ENCODE measurements at places on chromosomes 3 and 15.

GRCh38 chr15:70763120-70763949, at the start of gene UACA:
TSS of gene UACA (minus strand) at chr15:70763558. CDS start at chr15:70763407, 151 bp downstream.
- DNase-seq, result peak; percentile 85

- DNase-seq, result no peak
Measured at GRCh38 chr15:83378921-83379578, 68.1 kb upstream of the SH3GL3 start.

DNA sequence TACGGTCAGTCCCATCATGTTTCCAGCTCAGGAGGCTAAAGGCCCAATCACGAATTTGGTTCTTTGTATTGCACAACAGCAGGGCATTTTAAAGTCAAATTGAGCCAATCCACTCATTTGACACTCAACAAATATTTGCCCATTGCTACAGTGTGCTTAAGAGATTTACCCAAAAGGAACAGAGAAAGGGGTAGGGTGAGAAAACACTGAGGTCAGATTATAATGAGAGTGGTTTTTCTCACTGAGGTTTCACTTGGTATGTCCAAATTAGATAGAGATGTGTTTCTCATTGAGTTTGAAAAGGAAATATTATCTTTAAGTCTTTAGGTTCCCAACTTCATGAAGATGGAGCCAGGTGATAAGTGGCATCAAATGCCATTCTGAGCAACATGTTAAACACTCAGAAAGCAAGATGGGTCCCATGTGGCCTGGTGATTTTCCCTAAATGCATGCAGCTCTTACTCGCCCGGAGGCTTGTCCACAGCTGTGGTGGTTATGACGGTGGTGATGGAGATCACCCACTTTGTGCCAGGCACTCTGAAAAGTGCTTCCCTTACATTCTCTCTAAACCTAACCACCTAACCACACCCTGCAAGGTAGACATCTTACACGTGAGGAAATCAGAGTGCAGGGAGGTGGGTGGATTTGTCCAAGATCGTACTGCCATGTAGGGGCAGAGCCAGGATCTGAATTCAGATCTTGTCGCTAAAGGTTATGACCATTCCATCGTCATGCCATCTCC, 31.2 kb upstream of the USP3 start:
- DNase-seq, result peak; percentile 46

DNA sequence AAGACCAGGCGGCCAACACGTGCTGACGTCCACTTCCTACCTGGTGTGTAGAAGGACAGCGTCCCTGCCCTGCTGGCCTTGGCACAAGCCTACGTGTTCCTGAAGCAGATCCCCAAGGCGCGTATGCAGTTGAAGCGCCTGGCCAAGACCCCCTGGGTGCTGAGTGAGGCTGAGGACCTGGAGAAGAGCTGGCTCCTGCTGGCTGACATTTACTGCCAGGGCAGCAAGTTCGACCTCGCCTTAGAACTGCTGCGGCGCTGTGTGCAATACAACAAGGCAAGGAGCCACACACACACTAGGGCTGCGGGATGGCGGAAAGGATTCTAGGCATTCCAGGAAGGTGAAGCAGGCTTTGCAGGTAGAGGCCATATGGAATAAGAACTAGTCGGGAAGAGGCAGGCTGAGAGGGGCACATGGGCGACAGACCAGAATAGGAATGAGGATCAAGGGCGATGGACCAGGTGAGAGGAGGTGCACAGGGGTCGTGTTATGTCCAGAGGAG, 15.9 kb downstream of the CSRNP1 start:
- DNase-seq, result no peak

- no peak for DNase-seq
Measured at GRCh38 chr3:74897006-74897405, 282.5 kb upstream of the CNTN3 start.

- DNase-seq, result no peak
Measured at GRCh38 chr3:57758686-57759085, 2.6 kb downstream of the SLMAP start.

DNA sequence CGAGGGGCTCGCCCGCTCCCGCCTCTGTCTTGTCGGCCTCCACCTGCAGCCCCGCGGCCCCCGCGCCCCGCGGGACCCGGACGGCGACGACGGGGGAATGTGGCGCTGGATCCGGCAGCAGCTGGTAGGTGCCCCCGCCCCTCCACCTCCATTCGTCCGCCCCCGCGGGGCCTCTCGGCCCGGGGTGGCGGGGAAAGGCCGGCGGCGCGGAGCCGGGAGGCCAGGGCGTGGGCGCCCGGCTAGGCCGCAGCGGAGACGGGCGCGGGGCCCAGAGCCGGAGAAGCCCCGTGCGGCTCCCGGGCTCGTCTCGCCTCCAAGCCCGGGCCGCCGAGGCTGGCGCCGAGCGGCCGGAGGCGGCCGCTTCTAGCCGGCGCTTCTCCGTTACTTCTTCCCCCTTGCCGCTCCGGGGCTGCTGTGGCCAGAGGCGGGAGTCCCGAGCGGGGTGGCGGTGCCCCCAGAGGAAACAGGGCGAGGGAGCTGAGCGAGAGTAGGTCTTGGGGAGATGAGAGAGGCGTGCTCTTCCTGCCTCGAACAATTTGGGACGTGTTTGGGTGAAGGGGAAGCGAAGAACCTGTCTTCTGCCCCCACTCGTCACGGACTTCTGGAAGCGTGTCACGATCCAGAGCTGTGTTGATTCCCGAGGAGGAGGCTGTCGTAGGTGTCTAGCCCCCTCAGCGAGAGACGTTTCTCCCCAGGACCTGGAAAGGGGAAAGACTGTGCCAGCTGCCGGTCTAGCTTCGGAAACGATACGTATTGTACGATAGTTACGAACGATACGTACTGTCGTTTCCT, 555 bp downstream of the ATP11B start:
- peak; percentile 73 for DNase-seq

- no peak for DNase-seq
Measured at GRCh38 chr3:138694287-138695007, 85.9 kb downstream of the FAIM start.

DNA sequence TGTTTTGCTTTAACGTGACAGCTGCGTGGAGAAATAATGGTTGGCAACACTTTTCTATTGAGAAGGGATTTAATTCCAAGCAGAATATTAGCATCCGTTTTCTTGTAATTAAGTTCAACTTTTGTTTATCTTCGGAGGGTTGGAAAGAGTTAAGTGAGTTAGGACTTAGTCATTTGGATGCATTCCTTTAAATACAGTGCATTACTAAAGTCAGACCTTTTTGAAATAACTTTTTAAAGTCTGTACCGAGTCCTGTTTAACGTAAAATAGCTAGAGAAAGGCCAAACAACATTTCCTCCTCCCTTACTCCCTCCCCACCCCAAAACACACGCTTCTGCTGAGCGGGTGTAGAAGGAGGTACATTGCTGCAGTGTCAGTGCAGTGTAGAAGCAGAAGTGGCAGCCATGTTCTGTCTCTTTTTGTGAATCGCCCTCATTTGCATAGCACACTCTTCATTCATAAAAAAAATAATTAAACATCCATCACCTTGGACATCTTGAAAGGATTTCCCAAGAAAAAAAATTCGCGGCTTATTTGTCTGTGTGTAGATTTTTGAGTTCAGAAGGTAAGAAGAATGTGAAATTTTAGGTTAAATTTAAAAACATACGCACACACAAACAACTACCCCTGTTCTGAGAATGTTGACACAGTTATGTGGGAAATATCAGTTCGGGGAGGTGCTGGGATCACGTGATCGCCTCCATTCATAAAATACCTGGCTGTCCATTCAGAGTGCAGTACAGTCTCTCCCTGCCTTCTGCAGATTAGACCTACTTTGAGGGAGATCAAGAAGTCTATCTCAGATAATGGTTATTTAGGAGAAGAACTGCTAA, 1.6 kb downstream of the SPRED1 start:
- DNase-seq, result peak; percentile 50

DNA sequence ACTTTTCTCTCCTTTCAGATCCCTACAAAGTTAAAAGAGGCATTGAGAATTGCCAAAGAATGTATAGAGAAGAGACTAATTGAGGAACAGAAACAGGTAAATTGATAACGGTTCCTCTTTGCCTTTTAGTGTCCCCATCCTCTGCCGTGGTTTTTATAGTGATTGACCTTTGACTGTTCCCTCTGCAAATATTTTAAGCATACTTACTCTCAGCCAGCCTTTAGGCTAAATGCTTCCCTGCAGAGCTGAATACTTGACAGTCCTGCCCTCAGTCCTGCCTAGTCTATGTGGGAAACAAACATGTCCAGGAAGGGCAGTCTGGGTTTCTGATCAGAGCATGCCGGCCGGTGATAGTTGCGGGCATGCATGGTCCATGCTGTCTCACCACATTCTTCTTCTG, 24.7 kb downstream of the PDHB start:
- DNase-seq, result no peak

DNA sequence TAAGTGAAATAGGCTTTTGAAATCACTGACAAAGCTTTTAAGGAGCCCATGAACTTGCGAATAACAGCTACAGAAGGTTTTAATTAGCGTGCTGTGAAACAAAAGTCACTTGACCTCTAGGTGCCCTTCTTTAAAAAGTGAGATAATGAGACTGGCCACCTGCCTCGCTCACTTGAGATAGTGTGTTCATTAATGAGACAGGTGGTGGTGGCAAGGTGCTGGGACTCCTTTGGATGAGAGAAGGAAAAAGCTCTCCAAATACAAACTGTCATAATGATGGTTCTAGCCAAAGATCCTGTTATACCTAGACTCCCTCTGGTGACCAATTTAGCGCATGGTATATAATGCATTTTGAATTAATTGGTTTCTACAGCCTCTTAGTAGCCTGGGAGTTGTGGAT, 22.7 kb upstream of the IREB2 start:
- no peak for DNase-seq

DNA sequence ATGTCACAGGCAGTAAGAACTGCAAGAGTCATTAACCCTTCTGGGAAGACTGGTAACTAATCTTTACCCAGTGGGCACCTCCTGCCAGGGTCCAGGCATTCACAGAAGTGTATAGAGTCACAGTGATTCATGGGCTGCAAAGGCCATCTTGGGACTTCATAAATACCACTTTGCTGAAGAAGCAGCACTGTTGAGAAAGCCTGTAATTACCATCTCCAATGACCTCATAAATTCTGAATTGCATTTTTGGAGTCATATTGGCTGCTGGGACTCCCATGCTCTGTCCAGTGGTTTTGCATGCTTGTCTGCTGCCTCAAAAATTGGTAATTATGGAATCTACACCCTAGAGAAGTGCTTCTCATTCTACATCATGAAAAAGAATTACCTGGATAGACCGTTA, 837.2 kb downstream of the NTRK3 start:
- no peak for DNase-seq

DNA sequence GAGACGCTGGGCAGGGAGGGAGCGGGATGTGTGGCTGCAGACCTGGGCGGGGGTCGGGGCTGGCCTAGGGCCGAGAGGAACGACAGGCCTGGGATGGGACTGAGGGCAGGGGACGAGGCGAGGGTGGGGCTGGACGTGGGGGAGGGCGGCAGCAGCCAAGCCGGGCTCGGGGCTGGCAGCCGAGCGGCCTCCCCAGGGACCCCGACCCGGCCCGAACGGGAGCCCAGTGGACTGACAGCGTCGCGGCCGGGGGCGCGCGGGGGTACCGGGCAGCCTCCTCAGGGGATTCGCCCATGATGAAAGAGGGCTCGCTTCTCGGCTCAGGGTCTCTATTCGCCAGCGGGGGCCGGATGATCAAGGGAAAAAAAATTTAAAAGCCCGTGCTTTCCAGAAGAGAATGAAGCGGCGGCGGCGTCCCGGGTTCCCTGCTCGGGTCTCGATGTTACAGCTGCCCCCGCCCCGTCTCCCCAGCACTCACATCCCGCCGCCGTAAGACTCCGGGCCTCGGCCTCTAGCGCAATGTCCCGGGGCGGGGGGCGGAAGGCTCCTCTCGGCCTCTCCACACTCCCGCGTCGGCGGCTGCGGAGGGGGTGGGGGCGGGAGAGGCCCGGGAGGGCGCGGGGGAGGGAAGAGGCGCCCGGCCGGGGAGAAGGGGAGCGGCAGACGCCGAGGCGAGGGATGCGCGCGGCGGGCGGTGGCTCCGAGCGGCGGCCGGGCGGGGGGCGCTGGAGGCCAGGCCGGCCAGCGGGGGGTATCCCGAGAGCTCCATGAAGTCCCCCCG, 4.3 kb downstream of the PTH1R start:
- peak; percentile 39 for DNase-seq

GRCh38 chr3:9786825-9787669, 5.2 kb downstream of the TADA3 start:
- DNase-seq, result no peak

GRCh38 chr3:193545304-193545703, 9.4 kb downstream of the ATP13A4 start:
- DNase-seq, result no peak

GRCh38 chr3:119346076-119346496, 51.9 kb downstream of the ARHGAP31 start:
- no peak for DNase-seq

DNA sequence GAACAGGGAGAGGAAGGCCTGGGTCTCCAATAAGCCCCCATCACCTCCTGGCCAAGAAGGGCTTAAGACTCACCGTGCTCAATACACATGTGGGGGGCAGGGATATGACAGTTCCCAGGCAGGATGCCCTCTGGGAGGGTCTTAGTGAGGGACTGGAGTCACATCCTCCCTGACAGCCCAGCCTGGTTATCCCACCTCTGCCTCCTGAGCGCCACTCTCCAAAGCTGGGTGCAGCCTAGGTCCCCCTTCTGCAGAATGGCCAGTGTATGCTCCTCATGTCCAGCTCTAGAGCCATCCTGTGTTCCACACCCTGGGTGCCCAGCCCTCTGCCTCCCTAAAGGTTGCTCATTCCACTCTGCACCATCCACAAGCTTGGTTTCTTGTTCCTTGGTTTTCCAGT, 1.2 kb upstream of the SHISA5 start:
- no peak for DNase-seq

DNA sequence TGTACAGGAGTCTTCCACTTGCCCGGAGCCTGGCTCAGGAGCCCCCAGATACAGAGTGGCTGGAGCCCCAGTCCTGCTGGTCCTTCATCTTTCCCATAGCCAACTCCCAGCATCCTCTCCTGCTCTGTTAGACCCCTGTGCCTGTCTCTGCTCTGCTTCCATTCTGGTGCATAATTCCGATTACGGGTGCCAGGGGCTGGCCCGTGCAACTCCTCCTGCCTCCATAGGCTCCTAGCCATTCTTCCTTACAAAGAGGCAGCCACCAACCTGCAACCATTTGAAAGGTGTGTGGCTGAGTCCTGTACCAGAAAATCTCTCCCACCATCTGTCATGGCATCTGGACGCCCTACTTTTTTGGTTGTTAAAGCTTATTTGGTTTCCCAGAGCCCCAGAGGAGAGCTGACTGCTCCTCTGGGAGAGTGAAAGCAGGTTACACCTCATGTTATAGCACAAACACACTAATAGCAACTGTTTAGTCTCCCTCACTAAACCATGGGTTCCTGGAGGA, 5.2 kb upstream of the RAD18 start:
- no peak for DNase-seq

DNA sequence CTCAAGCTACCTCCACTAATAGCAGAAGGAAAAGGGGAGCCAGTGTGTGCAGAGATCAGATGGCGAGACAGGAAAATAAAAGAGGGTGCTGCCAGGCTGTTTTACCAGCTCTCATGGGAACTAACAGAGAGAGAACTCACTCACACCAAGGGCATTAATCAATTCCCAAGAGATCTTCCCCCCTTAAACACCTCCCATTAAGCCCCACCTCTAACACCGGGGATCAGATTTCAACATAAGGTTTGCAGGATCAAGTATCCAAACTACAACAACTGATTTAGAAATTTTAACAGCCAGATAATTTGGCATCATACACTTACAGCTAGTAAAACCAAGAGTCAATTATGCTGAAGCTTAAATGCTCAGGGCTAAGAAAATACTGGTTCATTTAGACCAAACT, 18.9 kb downstream of the CD200 start:
- DNase-seq, result no peak

All from activated T-cell treated with anti-CD3 and anti-CD28 coated beads, Interleukin-2, amount 50 U/mL, for 72 hours (primary cell).